Stimulated activated effector memory CD8-positive, alpha-beta T cell treated with anti-CD3 and anti-CD28 coated beads, Interleukin-12 subunit alpha, Interleukin-12 subunit beta, amount 100 ng/mL, for 72 hours (primary cell): ENCODE measurements at places on chromosomes 16 and 17.

DNA sequence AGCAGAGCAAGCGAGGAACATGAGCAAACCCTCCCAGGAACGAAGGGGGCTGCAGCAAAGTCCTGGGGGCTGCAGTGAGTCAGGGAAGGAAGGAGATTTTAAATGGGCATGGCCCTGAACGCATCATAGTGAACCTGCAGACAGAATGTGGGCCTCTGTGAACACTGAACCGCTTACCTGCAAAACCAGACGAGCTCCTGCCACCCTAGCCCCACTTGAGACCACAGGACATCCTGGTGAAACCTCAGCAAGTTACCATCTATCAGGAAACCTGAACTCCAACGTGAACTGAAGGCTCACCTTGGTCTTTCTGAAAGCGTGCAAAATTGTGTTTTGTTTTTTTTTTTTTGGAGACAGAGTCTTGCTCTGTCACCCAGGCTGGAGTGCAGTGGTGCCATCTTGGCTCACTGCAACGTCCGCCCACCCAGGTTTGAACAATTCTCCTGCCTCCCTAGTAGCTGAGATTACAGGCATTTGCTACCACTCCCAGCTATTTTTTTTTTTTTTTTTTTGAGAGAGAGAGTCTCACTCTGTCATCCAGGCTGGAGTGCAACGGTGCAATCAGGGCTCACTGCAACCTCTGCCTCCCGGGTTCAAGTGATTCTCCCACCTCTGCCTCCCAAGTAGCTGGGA, 30.8 kb downstream of the FANCA start:
- no peak for DNase-seq

GRCh38 chr17:58572846-58573245, 58.4 kb upstream of the MTMR4 start:
- DNase-seq: no peak

DNA sequence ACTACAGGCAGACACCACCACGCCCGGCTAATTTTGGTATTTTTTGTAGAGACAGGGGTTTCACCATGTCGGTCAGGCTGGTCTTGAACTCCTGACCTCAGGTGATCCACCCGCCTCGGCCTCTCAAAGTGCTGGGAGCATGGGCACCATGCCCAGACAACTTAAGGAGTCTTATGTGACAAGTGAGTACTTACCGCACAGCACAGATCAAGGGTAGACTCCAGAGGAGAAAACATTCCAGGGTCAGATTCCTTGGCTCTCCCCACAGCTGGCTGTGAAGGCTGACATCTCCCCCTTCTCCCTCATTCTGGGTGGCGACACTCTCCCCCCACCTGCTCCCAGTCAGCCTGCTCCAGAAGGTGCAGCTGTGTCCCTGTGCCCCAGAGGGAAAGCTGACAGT, 10.6 kb downstream of the ZSCAN10 start:
- no peak for DNase-seq

GRCh38 chr16:14193316-14193871, 122.3 kb downstream of the MRTFB start:
- DNase-seq: no peak
